ENCODE measurements at places on chromosomes 1 and 21.

DNA sequence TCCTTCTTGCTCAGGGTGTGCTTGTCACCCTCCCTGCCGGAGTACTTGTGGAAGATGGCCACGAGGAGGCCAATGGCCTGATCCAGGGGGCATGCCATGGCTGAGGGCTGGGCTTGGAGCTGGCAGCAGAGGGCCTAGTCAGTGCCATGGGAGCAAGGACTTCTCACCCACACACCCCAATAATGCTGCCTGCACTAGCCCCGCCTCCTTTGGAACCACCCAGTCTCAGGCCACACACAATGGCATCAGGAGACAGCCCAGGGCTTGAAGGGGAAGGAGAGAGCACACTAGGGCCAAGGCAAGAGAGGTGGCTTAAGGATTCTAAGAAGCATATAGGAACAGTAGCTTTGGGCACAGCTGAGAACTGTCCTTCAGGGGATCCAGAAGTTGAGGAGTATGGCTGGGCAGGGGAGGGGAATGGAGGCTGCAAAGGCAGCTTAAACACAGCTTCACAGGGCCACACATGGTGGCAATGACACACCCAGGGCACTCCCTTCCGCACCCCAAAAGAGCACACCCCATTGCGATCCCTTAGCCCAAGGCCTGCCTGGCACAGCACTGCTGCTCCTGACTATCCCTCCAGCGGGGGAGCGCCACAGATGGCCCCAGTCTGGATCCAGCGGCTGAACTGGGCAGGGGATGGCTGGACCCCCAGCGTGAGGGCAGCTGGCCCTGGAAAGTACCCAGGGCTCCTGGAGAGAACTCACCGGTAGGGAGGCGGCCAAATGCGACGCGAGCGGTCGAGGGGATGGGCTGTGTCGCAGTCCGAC is at the start of gene S100A6:
Gene S100A6 (minus strand): TSS at position 750 of the 770 bp plus-strand sequence. CDS start 652 bp downstream, at position 98.
- peak; percentile 57 for DNase-seq

DNA sequence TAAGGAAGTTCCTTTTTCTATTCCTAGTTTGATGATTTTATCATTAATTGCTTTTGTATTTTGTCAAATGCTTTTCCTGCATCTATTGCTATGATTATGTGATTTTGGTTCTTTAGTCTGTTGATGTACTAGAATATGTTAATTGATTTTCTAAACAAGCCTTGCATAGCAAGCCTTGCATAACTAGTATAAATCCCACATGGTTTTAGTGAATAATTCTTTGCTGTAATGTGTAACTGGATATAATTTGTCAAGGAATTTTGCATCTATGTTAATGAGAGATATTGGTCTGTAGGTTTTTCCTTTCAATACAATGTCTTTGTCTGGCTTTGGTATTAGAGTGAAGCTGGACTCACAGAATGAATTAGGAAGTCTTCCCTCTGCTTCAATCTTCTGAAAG is 460.2 kb downstream of the LTN1 start:
- DNase-seq = no peak

DNA sequence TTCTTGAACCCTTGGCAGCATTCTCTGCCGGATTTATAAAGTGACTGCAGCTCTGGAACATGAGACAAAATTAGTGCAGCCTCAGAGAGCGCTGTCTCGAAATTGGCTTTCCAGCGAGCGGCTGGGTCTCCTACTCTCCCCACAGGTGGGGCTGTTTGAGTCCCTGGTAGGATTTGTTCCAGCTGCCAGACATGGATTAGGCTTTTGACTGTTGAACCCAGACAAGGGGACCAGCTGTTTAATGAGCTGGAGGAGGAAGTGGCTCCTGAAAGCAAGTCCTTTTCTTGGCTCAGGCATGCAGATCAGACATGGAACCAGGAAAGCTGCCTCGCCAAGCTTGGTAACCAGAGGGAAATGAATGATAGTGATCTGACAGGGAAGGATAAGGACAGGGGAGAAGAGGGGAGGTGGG is 69.6 kb downstream of the UBIAD1 start:
- DNase-seq = no peak

GRCh38 chr1:245046769-245047168 is 108.0 kb upstream of the KIF26B start:
- no peak for DNase-seq

- DNase-seq = no peak
Observed at GRCh38 chr1:83854456-83854855, 144.5 kb downstream of the TTLL7 start.

- peak; percentile 83 for DNase-seq
Observed at GRCh38 chr21:41879190-41879998, at the start of gene PRDM15. TSS of gene PRDM15 (minus strand) at chr21:41879344. CDS start at chr21:41860363, 18,981 bp downstream.

DNA sequence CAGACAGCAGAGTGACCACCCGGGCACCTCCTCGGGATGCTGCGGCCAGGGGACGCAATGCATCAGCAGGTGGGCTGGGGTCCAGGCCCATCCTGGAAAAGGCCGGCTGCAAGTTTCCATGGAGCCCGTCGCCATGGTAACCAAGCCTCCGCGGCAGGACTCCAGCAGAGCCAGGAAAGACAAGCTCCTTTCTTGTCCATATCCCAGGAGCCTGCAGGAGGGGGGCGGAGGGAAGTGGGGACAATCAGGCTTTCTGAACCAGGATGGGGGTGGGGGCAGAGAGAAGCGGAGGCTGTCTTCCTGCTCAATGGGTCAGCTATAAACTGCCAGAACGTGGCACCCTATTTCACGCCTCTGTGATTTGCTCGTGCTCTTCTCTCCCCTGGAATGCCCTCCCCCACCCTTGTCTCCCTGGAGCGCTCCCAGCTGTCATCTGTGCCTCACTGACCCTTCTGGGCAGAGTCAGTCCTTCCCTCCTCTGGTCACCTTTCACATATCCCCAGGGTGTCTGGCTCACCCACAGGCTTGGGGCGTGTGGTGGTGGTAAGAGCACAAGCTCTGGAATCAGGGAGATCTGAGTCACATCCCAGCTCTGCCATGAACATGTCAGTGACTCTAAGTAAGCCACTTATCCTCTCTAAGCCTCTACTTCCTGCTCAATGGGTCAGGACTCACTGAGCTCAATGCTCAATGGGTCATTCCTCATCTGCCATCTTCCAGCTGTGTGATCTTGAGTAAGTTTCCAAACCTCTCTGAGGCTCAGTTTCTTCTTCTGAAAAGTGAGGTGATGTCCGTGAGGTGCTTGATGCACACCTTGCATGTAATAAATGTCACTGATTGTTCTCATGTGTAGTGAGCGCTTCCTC is 58.9 kb upstream of the LAPTM5 start:
- no peak for DNase-seq

Data from CD4-positive, alpha-beta T cell treated with Interferon alpha-2 for 1 hour (primary cell).